DMS 273 treated with DMSO at 0.1 percent for 48 hours (cell line): ENCODE measurements at places on chromosomes 12 and 14.

DNA sequence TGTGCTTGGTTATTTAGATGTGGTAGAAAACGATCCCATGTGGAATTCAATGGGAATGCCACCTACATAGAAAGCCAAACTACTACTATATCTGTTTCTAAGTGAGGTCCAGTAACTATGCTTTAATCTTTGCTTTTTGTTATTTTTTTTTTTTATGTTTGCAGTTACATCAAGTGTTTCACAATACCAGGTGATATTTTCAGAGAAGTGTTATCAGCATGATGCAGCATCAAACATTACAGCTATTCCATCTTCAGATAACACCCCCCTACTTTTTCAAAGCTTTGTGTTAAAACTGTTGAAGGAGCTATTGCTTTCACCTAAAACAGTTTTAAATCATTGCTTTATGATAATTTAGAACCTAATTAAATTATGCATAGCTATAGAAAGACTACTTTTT is 163.8 kb upstream of the SLC16A7 start:
- DNase-seq = no peak

DNA sequence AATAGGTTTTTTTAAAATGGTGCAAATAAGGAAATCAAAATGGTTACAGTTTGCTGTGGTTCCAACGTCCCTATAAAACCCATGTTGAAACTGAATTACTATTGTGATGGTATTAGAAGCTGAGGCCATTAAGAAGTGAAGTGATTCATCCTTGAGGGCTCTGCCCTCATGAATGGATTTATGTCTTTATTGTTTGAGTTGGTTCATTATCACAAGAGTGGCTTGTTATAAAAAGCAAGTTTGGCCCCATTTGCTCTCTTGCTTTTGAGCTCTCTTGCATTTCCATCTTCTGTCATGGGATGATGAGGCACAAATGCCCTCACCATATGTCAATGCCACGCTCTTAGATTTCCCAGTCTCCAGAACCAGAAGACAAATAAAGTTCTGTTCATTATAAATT is 62.3 kb downstream of the PRKD1 start:
- peak; percentile 32 for DNase-seq

DNA sequence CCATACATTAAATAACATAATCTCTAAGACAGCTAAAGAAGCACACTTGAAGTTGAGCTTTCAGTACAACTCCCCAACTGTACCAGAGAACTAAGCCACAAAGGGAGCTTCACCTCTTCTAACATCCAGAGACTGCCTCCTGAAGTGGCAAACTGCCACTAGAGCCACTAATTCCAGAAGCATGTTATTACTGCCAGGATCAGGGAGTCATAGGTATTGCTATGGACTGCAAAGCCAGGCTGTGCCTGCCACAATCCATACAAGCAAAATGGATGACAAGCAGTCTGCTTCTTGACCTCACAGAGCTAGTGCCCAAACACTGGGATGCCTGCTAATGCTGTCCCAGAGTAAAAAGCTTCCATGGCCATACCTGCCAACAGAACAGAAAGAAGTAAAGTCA is 160.1 kb downstream of the STXBP6 start:
- DNase-seq = no peak

DNA sequence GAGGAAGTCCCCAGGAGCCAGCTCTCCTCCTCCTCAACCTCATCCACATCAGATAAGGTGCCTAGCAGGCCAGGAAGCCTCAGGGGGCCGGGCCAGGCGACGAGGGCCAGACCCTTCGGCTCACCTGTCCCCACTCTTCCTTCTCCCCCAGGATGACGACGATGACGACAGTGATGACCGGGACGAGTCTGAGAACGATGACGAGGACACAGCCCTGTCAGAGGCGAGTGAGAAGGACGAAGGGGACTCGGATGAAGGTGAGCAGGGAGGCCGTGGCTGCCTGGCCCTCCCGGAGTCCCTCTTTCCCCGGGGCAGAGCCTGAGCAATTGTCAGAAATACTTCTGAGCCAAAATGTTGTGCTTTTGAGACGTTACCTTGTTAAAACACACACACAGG is 13.8 kb downstream of the SETD1B start:
- no peak for DNase-seq

DNA sequence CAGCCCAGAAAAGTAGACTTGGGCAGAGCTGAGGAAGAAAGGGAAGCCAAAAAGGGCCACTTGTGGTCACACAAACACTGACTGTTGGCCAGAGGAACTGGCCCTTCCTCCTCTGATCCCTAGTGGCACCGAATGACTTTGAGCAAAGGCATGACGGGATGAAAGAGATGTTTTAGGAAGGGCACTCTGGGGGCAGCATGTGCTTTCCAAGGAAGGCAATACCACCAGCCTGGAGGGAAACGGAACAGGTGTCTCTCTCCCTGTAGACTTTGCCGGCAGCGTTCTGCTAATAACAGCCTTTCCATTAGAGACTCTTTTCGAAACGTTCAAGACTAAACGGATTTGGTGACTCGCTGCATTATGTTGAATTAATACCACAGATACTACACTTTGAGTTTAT is 12.3 kb upstream of the FBXO21 start:
- no peak for DNase-seq

- no peak for DNase-seq
These were observed 1.2 kb downstream of the GLT8D2 start for GRCh38 chr12:104048811-104049210.
